ENCODE measurements at places on chromosomes 11 and 22. TPM values are rescaled to one million over a fixed set of nuclear protein-coding genes. Genes with fewer than 3 reads are reported as not detected.

DNA sequence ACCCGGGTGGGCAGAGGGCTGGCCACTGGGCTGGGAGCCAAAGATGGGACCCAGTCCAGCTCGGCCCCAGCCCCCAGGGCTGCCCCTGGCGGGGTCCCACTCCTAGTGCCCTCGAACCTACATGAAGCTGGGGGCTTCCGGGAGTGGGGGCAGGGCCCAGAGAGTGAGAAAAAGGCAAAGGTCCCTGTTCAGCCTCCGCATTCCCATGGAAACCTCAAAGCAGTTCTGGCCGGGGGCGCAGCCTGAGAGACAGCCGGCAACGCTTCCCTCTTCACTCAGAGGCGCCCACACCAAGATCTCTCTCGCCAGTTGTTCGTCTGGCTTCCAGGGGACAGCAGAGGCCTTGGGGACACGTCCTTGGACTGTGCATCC, 22.4 kb upstream of the ARHGAP8 start:
- no peak for DNase-seq
- H3K36me3 ChIP-seq = peaks cover 3% of the 10 kb centered on the region
- H3K4me3 ChIP-seq = no peak overlapping the region

DNA sequence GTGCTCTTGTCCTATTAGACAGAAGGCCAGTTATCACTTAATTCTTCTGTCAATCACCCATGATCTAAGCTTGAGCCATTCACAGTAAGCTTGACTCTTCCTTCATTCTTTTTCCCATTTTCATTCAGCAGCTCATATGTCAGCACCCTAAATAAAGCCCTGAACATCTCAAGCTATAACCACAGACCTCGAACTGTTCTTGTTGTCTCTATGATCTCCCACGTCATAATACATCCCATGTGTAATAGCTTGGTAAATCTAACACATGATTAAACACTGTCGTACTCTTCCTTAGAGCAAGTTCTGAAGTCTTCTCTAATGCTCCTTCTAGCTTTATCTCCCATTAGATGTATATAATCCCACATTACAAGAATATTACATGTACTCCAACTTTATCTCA, 14.4 kb downstream of the MUC15 start:
- no peaks in the 10 kb centered on the region for H3K36me3 ChIP-seq
- no peaks in the 10 kb centered on the region for H3K27me3 ChIP-seq
- DNase-seq = no peak
- no peak overlapping the region for H3K4me3 ChIP-seq

DNA sequence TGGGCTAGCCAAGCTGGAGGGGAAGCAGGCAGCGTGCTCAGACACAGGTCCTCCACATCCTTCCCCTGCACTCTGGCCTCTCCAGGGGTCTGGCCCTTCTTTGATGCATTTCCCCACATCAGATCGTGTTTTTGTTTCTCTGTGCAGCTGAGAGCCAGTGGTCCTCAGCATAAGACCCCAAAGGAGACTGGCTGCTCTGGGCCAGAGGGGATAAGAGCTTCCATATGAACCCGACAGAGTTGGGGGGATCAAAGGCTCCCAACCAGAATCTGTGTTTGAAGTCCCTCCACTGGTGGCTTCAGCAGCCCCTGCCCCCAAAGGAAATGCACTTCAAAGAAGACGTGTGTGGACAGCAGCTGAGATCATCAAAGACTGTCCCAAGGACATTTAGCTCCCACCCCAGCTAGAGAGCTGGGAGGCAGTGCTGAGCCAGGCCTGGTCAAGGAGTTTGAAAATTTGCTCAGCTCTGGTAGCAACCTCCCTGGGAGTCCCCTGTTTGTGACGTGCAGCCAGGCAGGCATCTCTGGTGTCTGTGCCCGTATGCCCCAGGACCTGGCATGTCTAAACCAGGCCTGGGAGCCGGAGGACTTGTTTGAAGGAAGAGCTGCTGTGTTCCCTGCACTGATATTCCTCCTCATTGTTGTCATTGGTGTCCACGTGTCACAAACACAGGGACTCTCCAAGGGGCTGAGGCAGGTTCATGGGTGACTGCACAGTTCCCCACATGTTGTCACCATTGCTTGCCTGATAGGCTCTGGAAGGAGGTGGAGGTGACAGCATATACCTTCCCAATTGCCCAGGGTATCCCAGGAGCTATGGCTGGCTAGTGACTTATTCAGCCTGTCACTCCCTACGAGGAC, 99.0 kb downstream of the AMOTL1 start:
- H3K27me3 ChIP-seq = no peaks in the 10 kb centered on the region
- DNase-seq = peak; percentile 12
- no peak overlapping the region for H3K27ac ChIP-seq
- H3K4me1 ChIP-seq = no peaks in the 10 kb centered on the region
- no peak overlapping the region for H3K4me3 ChIP-seq

GRCh38 chr22:46028106-46028991, 51.4 kb upstream of the WNT7B start:
- no peak overlapping the region for H3K27ac ChIP-seq
- DNase-seq = no peak
- no peak overlapping the region for H3K4me3 ChIP-seq
- H3K27me3 ChIP-seq = no peaks in the 10 kb centered on the region
- H3K36me3 ChIP-seq = no peaks in the 10 kb centered on the region

GRCh38 chr11:67252831-67253239, 13.4 kb upstream of the GRK2 start:
- H3K36me3 ChIP-seq = peaks cover 26% of the 10 kb centered on the region
- peaks cover 2% of the 10 kb centered on the region for H3K4me1 ChIP-seq
- H3K27me3 ChIP-seq = no peaks in the 10 kb centered on the region
- H3K4me3 ChIP-seq = no peak overlapping the region
- no peak overlapping the region for H3K27ac ChIP-seq
- DNase-seq = no peak

DNA sequence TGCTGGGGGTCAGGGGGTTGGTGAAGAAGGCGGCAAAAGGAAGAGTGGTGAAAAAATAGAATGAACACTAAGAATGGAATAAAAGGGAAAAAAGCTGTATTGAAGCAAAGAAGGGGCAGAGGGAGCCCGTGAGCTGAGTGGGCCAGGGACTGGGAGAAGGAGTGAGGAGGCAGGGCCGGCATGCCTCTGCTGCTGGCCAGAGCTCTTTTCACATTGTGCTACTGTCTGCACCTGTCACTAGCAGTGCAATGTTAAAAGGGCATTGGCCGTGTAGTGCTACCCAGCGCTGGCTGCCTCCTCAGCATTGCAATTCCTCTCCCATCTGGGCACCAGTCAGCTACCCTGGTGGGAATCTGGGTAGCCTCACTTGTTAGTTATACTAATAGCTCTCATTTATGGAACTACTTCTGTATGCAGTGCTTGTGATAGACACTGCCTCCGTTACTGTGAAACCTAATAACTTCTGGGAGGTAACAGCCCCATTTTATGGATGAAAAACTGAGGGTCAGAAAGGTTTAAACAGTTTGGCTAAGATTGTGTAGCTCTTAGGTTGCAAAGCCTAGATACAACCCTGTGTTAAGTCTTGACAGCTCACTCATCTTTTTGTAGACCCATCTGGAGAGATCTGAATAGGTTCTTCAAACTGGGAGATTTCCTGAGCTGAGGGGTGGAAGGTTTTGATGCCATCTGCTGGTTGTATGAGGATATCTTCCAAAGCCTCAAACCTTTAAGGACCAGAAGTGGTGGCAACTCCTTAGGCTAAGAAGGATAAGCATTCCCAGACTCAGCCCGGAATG, 8.5 kb downstream of the YPEL4 start:
- H3K36me3 ChIP-seq = no peaks in the 10 kb centered on the region
- H3K27ac ChIP-seq = no peak overlapping the region
- no peak for DNase-seq
- H3K4me3 ChIP-seq = no peak overlapping the region
- H3K27me3 ChIP-seq = no peaks in the 10 kb centered on the region
- peaks cover 20% of the 10 kb centered on the region for H3K4me1 ChIP-seq

DNA sequence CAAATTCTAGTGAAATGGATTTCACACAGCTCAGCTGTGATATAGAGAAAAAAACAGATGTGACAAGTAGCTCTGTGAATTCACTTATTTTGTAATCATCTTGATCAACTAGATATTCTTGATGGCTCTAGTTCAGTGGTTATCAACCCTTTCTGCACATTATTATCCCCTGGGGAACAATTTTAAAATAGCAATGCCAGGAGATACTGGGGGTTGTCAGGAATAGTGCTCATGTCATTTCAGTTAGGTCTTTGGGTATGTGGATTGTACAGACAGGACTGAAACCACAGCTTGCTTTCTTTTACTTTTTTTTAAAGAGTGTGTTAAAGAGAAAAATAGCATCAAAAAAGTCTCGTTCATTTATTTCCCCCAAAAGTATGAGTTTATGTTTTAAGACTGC, 269.0 kb upstream of the PDGFD start:
- H3K27me3 ChIP-seq = no peaks in the 10 kb centered on the region
- H3K36me3 ChIP-seq = no peaks in the 10 kb centered on the region
- no peak overlapping the region for H3K27ac ChIP-seq
- DNase-seq = no peak
- H3K4me1 ChIP-seq = no peaks in the 10 kb centered on the region

GRCh38 chr11:60914633-60915247, 782 bp downstream of the TMEM109 start:
- no peaks in the 10 kb centered on the region for H3K36me3 ChIP-seq
- peak overlapping the region; percentile 77 for H3K4me3 ChIP-seq
- no peaks in the 10 kb centered on the region for H3K27me3 ChIP-seq
- no peak for DNase-seq

TMEM191C gene
- total RNA-seq = 0.25 TPM

OR6T1 gene
- total RNA-seq = not detected
